ENCODE measurements at places on chromosomes 7 and 10.

DNA sequence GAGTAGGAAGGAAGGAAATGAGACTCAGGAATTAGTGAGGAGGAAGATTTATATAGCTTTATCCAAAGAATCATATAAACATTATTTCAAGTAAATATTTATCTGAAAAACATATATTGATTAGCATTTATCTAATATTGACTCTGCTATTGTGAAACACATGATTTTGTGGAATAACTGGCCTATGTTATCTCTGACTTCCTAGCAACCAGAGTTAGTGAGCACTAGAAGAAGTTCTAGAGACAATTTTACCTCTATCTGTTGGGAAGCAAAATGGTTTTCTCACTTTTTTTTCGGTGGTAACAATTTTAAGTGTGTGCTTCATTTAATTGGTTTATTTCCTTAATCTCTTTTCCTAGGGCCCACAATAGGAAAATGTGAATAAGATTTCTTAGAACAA lies 21.6 kb downstream of the MDFIC start:
- DNase-seq = no peak

- DNase-seq = no peak
Measured at GRCh38 chr10:76141376-76141775, 710.0 kb downstream of the LRMDA start.

DNA sequence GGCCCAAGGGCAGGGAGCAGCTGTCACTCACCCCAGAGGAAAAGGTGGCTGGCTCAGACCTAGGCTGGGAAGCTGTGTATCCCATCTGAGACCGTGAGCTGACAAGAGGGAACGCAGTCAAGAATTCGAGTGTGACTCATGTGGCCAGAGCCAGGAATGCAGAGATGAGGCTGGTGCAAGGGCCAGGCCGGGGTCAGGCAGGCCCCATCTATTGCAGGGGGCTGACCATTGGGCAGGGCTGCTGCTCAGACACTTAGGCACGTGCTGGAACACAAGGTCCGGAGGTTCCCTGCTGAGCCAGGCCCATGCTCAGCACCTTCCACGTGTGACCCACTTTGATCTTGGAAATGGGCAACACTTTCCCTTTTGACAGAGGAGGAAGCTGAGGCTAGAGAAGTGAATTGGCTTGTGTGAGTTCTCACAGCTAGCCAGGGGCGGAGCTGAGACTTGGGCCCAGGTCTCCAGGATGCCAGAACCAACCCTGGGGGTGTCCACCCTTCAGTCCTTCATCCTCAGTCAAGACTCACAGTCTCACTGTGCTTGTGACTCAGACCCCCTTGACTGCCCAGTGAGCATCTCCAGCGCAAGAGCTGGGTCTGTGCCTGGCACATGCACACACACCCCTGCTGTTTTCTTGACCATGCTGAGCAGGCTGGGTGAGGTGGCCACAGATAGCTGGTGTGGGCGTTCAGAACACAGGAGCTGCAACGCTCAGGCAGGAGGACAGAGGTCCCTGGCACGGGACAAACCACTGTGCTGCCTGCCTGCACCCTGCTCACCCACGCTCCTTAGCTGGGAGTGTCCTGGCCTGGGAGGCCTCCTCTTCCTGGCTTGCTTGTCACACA lies 47.6 kb upstream of the PPIF start:
- no peak for DNase-seq

- DNase-seq = peak; percentile 70
Measured at GRCh38 chr7:74061840-74062539, 21.6 kb upstream of the LIMK1 start.

GRCh38 chr7:14016950-14017349 lies 27.5 kb upstream of the ETV1 start:
- no peak for DNase-seq

- no peak for DNase-seq
Measured at GRCh38 chr10:99770408-99771045, 11.9 kb upstream of the ABCC2 start.

DNA sequence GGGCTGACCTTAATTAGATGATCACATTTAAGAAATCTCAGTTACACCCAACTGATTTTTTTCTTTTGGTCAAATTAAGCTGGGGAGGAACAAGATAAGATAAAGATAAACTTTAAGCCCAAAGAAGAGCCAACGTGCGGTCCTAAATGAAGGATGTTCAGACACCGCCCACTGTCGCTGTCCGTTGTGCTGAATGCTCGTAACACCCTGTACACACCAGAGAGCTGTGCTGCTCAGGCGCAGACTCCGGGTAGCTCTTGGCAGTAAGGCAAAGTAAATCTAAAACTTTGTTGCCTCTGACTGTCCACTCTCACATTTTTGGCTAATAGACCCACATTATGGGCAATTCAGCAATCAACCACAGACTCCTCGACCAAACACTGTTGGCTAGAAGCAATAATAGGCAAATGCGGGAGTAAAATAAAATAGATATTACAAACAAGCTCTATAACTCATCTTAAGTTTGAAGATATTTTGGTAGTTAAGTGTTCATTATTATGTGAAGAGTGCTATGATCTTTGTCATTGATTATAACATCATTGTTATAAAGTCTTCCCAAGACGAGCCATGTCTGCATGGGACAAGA lies 57.1 kb downstream of the PLPP4 start:
- no peak for DNase-seq

GRCh38 chr7:117480055-117480362 lies 184 bp downstream of the CFTR start:
- DNase-seq = no peak

- no peak for DNase-seq
Measured at GRCh38 chr7:137007001-137007694, 138.7 kb downstream of the CHRM2 start.

DNA sequence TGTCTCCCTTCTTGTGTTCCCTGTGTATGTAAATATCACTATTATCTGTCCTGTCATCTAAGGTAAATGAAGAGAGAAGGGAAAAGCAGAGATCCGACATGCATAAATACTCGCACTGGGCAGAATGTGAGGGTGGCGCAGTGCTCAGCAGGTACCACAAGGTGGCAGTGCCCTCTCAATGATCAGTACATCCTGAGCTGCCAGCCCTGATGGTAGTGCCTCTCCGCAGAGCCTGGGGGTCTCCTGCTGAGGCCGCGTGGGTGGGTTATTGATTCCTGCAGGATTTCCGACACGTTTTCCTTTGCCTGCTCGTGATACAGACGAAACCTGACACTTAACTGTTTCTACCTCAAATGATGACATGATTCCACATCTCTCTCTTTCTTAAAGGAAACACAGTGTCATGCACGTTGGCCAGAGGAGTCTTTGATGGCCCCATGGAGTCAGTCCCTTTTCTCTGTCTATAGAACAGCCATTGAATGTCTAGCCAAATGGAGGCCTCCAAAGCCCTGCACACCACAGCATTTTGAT lies 19.8 kb downstream of the RGR start:
- DNase-seq = peak; percentile 56

DNA sequence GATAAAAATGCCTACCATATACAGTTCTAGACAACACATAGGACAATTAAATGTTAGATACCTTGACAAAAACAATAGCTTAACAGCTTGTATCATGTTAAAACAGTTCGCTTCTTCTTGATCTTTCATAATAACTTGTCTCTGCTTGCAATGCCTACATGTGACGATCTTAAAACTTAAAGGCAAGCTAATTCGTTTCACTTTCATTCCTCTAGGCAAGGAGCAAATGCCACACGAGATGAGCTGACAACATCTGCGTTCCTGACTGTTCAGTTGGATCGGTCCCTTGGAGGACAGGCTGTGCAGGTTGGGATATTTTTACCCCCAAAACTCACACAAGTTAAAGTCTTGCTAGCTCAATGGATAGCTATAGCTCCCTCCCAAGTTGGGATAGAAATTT lies 51.6 kb upstream of the ARL4A start:
- DNase-seq = no peak

DNA sequence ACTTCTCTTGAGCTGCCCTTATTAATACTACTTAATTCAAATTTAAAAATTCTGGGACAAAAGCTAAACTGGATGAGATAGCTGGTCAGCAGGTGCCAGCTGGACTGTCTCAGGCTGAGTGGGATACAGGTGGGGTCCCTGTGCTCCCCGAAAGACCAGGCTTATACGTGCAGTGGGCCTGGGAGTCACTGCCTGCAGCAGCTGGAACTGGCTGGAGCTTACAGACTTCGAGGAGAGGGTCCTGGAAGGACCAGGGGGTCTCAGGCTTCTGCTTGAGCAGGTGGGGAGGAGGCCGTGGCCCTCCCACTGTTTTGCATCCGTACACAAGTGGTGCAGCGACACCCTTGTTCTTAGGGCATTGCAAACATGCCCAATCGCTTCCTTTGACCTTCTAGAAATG lies 203.7 kb downstream of the GLRX3 start:
- DNase-seq = no peak

DNA sequence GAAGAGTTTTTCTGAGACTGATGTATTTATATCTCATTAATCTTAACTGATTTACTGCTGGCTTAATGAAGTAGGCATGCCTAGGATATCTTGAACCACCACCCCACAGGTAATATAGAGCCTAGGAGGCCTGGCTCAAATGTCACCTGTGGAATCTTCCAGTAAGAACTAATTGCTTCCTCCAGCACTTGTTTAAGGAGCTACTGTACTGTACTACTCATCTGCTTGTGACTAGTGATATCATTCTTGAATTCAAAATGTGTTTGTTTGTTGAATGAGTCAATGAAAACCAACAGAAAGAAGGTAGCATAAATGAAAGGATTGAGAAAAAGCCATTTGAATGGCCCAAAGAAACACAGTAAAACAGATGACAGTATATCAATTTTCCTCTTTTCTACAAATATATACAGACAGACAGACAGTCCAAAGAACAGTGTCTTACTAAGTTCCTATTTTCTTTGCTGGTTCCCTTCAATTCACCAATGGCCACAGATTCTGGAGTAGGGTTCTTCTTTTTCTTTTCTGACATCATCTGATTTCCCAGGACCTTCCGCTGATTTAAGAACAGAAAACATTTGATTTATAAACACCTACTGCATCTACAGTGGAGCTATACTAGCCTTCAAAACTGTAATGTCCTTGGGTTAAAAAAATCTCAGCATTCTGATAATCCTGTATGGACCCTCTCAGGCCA lies 43.7 kb upstream of the SLIT1 start:
- DNase-seq = no peak

DNA sequence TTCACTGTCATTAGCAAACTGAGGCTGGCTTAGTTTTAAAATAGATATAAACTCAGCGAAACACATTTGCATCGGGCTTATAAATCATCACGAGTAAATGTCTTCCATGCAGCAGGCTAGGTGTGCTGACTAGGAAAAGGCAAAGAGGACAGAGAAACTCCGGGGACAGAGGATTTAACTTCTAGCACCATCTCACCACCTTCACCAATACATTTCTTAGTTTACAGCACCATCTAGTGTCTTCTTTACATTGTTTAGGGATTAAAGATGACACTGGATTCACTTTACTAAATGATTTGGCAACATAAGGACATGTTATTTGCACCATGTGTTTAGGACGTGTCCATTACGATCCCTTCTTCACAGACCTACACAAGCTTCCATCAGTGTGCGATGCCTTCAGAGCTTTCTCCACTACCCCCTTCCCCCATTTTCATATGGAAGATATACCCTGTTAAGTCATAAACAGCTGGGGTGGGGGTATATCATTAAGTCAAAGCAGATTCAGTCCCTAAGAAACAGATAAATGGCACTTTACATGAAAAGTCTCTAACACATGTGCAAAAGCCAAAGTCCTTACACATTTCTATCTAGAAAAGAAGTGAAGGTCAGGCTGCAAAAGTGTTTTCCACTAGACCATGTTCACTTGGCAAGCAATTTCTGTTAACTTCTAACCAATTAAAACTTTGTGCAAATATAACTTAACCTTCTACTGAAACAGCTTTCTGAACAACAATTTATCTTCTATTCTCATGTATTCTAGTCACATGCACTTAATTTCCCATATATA lies 103.3 kb downstream of the GRB10 start:
- DNase-seq = no peak

DNA sequence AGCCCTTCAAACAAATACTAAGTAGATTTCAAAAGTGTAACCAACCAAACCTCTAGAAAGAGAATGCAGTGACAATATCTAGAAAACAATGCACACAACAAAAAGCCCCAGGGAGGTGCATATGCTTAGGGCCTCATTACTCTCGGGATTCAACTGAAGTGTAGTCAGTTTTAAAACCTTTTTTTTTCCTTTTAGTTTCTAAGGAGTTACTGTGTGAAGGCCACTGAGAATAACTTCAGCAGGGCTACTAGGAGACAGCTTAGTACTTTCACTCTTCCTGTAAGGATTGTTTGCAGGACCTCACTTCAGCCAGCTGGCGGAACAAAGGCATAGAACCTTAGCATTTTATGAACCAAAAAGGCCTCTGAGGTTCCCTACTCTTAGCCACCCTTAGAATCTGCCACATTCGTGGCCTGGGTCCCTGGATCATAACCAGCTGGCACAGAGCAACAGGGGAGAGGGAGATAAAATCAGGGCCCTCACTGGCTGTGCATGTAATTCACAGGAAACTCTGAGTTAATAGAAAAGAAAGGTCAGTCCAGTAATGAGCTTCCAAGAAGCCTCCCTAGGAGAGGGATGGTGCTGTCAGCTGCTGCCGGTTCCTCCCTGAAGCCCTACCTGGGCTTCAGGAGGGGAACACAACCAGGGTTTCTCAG lies 3.6 kb downstream of the VOPP1 start:
- no peak for DNase-seq

DNA sequence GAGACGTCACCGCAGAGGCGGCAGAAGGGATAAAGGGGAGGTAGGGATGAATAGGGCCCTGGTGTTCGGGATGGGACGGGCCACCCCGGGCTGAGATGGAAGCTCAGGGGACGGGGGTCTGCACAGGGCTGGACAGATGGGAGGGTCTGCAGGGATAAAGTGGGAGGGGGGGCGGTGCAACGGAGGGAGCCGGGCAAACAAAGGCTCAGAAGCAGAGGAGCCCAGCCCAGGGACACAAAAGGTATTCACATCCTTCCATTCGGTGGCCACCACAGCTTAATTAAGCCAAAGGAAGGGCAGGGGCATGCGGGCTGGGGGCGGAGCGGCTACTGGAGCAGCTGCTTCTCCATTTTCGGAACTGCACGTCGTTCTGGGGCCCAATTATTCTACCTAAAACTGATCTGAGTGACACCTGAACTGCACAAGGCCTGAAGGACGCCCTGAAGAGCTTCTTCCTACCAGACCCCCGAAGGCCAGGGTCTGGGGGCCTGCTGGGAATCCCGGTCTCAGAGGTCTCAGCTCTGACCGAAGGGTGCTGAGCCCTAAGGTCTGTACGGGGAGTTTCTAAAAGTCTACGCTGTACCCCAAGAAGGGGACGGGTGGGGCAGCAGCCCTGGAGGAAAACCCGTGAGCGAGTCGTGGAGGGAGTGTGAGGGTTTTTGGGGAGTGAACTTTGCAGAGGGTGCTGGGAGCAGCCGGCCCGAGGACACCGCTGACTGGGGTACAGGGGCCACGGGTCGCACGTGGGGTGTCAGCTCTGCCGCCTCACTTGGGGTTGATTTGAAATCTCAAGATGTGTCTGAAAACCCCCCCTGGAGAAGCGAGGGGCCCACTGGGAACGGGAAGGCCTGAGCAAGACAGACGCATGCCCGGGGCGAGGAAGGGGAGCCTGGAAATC lies 334.8 kb downstream of the DNAJB6 start:
- no peak for DNase-seq

All from stimulated activated naive CD4-positive, alpha-beta T cell treated with Interleukin-2 at 50 U/mL for 16 hours (primary cell).